ENCODE measurements at places on chromosomes 5 and 9.

DNA sequence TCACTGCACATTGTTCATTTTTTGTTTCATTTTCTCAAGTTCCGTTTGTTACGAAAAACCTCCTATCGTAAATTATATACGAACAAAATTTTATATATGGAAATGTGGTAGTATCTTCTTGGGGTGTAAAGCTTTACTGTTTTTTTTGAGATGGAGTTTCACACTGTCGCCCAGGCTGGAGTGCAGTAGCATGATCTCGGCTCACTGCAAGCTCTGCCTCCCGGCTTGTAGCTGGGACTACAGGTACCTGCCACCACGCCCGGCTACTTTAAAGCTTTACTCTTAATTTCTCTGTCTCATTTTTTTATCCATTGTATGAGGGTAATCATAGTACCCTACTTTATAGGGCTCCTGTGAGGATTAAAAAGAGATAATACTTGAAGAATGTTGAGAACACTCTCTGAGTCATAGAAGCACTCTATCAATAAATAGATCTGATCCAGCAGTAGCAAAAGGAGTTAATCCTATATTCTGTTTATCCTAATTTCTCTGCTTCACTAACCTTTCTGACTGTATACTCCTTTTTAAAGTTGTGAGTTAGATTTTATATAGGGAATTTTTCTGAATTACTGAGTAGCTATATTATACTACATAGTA, 5.6 kb upstream of the LRRC70 start:
- no peak for DNase-seq

DNA sequence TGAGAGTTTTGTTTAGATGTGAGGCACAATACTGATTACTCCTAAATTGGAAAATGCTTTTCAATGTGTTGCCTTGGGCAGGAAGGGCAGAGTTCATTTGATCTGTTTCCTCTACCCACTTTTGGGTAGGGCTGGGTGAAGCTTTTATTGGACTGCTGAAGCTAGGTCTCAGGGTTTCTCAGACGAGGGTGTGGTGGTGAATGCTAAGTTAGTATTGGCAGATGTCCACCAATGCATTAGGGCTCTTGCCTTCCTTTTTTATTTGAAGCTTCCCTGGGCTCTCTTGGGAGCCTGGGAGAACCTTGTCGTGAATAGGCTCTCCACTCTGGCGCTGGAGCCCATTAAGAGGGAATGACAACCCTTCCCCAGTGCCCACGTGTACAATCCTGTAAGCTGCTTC, 23.1 kb downstream of the SPTAN1 start:
- no peak for DNase-seq

DNA sequence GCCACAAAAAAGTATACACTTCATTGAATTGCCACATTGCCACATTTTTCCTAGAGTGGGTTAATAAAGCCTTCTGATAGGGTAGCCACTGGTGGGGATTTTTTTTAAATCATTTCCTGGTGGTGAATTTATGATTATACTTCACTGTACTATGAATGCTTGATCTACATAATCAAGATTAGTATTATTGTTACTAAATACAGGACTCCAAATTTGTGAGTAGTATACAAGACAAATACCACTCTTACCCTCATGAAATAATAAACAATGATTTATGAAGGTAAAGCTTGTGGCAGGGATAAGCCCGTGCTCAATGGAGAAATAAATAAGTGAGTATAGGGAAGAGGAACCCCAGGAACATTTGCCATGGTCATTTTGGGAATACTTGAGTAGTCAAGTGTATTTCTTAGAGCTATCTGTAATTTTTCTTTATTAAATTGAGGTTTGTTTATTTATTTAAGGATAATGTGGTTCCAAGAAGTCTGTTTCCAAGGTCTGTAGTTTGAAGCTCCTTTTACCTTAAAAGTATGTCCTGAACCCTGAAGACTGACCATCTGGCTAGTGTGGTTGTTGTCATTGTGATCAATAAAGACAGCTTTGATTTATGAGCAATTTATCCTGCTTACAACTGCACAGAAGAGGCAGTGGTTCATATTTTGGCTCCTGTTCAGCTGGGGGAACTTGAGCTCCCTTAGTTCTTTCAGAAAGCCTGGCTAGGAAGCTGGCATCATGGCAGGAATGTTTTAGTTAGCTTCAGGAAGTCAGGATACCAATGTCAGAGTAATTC, 118.6 kb downstream of the ZSWIM6 start:
- DNase-seq, result peak; percentile 30

DNA sequence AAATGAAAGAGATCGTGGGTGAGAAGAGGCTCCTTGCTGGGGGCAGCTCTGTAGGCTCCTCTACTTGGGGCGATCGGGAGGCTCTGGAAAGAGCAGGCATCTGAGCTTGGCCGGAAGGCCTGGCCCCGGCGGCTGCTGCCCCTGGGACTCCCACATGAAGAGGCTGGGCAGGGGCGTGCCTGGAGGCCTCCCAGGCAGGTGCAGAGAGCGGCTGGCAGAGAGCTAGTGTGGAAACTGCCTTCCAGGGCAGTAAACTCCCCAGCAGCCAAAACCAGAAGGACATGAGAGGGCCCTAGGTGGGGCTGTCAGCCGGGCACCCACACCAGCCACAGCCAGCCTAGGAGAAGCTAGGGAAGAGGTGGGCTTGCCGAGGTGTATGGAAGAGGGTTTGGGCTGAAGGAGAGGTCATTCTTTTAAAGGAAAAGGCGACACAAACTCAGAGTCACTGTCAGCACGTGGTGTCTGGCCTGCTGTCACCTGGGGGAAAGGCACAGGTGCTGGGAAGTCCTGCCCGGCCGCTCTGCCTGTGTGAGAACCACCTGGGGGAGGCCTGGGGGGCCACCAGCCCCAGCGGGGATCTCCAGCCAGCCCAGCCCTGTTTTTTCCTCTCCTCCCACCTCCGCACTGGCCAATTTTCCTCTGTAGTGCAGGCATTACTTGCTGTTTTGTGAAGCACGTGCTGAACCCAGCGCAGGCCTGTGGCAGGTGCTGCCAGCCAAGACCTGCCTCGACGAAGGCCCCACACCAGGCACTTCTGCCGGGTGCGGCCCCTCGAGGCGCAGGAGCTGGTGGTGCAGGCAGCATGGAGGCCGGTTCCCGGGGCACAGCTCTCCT, 44.8 kb upstream of the EGFL7 start:
- DNase-seq, result peak; percentile 17

DNA sequence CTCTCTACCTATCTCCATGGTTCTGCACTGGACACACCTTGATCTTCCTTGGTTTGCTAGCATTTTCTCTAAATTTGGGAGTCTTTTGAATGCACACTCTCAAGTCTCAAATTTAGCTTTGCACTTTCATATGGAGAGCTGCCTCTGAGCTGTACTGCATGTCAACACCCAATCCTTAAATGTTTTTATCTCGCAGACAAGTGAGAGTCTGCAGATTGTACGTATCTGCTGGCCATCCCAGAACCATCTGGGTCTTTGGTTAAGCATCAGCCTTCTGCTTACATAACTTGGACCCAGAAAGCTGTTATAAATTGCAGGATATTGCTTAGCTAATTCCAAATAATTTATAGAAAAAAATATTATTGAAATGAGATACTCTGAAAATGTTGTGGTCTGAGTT, 111.4 kb upstream of the GRAMD2B start:
- no peak for DNase-seq

GRCh38 chr9:17725399-17726010, 146.6 kb downstream of the SH3GL2 start:
- no peak for DNase-seq

GRCh38 chr9:130640681-130641080, 23.7 kb upstream of the PRDM12 start:
- DNase-seq, result no peak

GRCh38 chr5:3456121-3456681, 139.4 kb upstream of the IRX1 start:
- DNase-seq, result no peak

DNA sequence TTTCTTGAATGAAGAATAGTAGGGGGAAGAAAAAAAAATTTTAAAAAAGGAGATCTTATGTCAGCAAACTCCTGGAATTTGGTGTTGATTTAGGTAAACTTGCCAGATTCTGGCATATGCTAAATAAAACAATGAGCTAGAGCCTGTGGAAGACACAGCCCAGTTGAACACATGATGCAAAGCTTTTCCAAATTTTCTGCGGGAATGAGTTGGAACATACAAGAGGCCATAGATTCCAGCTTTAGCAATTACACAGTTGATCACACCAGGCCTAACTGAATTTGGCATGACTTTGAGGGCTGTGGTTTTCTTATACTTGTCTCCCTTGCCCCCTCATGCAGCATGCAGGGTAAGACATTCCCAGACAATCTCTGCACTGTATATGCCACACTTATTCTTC, 297.0 kb downstream of the SH3GL2 start:
- no peak for DNase-seq

- no peak for DNase-seq
Measured at GRCh38 chr9:94974154-94974879, 247.8 kb downstream of the AOPEP start.

DNA sequence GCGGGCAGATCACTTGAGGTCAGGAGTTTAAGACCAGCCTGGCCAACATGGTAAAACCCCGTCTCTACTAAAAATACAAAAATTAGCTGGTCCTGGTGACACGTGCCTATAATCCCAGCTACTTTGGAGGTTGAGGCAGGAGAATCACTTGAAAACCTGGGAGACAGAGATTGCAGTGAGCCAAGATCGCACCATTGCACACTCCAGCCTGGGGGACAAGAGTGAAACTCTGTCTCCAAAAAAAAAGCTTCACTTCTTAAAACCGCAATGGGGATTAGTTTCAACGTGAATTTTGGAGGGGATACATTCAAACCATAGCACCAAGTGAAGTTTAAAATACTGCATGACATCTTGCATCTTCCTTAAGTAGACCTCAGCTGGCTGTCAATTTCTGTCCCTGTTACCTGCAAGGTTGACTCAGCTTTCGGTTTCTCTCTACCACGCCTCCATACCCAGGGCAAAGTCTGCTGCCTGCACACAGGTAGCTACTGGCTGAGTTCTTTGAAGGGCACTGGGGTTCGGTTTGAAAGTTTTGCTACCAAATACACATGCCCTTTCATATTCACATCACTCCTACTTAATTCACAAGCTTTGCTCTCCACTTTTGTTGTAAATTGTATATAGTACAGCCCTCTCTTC, 69.3 kb downstream of the KIAA1958 start:
- no peak for DNase-seq

GRCh38 chr9:120925535-120926396, 830 bp downstream of the TRAF1 start:
- no peak for DNase-seq
